ENCODE measurements at places on chromosomes 6 and 20. TPM values are rescaled to one million over a fixed set of nuclear protein-coding genes. Genes with fewer than 3 reads are reported as not detected.

GRCh38 chr20:34525342-34525708 lies 9.1 kb downstream of the DYNLRB1 start:
- H3K4me3 ChIP-seq: no peak overlapping the region
- H3K27ac ChIP-seq: peak overlapping the region; percentile 91
- no peaks in the 10 kb centered on the region for H3K4me1 ChIP-seq

DNA sequence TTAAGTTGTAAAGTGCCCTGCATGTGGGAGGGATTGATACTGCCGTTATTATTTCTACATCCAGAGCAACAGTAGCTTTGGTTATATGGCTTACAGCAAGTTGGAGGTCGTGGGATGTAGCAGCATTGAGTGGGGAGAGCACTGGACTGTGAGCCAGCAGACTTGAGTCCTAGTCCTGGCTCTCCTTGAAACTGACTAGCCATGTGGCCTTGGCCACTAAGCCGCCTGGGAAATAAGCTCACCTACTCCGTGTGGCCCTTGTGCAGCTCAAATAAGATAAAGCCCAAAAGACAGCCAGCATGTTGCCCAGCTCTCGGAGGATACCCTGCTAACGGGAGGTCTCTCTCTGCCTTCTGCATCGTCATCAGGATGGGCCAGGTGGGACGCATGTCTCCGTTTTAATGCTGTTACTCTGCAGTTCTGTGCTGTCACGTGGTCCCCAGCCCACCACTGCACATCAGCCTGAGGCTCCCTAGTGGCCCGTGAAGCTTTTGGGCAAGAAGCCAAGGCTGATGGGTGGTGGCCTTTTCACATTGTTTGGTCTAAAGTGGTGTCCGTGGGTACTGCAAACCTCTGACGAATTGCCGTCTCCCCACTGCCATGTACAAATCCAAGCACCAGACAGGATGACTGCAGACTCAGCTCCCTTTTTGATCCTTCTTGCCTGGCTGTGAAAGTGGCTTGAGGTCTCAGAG lies 7.9 kb downstream of the EPB41L1 start:
- H3K27ac ChIP-seq: no peak overlapping the region
- no peaks in the 10 kb centered on the region for H3K27me3 ChIP-seq
- H3K4me3 ChIP-seq: no peak overlapping the region
- no peaks in the 10 kb centered on the region for H3K4me1 ChIP-seq
- H3K36me3 ChIP-seq: no peaks in the 10 kb centered on the region
- DNase-seq: no peak

DNA sequence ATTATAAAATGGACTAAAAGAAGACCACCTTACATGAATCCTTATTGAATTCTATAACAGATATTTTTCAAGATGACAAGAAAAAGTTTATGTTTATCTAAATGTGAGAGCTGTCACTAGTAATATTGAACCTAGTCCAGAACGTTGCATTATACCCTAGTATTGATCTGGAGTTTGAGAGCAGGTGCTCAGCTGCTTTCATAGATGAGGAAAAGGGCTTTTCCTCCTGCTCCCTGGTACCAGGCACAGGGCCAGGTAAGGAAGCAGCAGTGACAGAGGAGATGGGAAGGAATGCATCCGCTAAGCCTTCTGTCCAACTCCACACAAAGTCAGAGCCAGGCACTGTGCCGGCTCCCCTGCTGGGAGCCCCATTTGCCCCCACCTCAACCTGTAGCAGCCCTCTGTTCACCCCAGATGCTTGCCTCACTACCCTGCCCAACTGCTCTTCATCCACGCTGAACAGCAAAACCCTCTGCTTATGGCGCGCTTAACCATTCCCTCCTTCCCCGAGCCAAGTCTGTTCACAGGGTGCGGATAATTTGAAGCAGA lies 393.1 kb downstream of the FRK start:
- no peak for DNase-seq
- no peaks in the 10 kb centered on the region for H3K36me3 ChIP-seq
- H3K27ac ChIP-seq: no peak overlapping the region
- H3K4me1 ChIP-seq: no peaks in the 10 kb centered on the region
- H3K27me3 ChIP-seq: no peaks in the 10 kb centered on the region

TTK gene
- 2.5 TPM for total RNA-seq

TP53TG5 gene
- total RNA-seq: not detected
